ENCODE measurements at places on chromosomes 12 and 14.

- no peak for DNase-seq
Observed at GRCh38 chr14:23160924-23161522, 22.4 kb downstream of the SLC7A8 start.

DNA sequence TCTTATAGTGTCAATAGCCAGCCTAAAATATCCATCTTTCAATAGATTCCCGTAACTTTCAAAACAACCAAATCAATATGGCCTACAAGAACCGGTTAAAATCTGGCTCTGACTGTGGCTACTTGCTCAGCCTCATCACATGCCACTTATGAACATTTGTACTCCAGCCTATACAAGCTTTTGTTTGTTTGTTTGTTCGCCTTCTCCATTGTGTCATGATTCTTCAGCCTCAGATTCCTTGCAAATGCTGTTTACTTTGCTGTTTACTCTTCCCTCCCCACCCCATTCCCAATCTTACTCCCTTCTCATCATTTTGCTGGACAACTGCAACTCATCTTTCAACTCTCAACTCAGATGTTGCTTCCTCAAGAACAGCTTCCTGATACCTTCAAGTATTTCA lies 161.2 kb downstream of the CAPZA3 start:
- DNase-seq = no peak

DNA sequence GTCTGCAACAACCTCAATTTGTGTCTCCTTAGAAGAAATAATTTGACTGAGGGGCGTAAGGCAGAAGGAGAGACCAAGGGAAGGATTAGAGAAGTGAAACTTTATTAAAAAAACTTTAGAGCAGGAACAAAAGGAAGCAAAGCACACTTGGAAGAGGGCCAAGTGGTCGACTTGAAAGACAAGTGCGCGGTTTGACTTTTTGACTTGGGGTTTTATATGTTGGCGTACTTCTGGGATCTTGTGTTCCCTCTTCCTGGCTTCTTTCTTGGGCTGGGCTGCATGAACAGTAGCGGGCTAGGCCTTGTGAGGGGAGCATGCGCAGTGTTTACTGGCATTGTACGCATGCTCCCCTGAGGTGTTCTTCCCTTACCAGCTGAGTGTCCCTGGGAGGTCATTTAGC lies 369.3 kb upstream of the DCN start:
- no peak for DNase-seq

DNA sequence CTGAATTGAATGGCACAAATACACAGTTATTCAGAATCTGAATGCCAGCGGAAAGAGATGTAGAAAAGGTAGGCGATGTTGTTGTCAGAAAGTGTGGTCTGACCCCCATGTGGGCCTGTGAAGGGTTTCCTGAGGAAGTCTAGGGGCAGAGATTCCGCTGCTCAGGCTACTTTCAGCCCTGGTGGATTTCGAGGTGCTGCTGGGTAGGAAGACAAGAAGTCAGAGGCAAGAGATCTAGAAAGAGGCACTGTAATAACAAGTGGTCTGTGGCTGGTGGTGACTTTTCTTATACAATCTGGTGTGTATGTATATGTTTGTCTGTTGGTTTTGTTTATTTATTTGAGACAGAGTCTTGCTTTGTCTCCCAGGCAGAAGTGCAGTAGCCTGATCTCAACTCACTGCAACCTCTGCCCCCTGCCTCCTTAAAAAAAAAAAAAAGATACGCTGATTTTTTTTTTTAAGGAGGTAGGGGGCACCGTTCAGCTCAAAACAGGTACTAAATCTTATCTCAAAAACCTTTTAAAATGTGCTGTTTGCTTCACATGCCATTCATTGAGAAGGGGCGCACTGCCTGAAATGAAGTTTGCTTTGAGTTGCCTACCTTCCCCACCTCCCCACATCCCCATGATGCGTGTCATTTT lies 27.1 kb upstream of the MANSC4 start:
- DNase-seq = no peak

GRCh38 chr12:109290061-109290460 lies 19.0 kb downstream of the FOXN4 start:
- no peak for DNase-seq

DNA sequence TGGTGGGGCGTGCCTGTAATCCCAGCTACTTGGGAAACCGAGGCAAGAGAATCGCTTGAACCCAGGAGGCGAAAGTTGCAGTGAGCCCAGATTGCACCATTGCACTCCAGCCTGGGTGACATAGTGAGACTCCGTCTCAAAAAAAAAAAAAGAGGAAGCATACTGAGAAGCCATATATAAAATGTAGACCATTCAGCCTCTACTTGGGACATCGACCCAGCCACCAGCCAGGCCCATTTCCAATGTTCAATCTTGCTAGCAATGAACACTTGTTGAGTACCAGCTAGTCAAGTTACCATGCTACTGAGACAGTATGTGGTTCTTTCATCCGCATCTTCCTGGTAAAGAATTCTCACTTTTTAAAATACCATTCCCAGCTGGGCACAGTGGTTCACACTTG lies 33.4 kb upstream of the RASSF8 start:
- no peak for DNase-seq

GRCh38 chr12:55673638-55674037 lies 34.1 kb downstream of the ITGA7 start:
- no peak for DNase-seq

DNA sequence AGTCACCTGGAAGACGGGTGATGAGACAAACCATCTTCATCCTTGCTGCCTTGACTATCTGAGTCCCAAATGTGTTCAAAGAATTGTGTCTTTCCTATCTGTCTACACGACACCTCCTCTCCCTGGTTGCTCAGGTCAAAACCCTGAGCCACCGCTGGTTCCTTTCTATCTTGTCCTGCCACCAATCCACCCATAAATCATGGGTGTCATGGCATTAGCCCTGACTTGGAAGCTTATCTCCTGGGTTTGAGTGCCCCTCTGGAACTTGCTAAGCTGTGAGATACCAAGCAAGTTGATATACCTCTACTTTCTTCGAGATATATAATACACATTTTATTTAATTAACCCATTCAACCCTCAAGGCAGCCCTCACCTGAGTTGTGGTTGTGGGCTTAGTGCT lies 57.9 kb downstream of the ASCL4 start:
- no peak for DNase-seq

- DNase-seq = no peak
Observed at GRCh38 chr14:74488786-74489397, 4.2 kb downstream of the NPC2 start.

GRCh38 chr14:36438883-36439282 lies 81.1 kb downstream of the NKX2-1 start:
- no peak for DNase-seq

DNA sequence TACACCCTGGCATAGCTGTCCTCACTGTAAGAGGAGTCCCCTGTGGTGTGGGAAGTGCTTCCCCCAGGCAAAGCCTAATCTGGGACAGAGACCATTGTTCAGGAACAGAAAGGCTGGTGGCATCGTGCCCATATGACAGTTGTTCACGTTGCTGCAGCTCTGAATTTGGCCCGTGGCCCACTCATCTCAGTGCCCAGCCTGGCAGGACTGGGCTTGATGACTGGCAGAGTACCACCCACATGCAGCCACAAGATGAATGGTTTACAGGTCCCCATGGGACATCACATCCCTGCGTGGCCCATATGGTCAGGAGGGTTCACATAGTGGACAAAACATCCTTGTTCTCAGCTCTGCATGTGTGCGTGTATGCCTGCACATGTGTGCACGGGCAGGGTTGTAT lies 17.5 kb downstream of the IQSEC3 start:
- DNase-seq = peak; percentile 99

- no peak for DNase-seq
Observed at GRCh38 chr12:115521771-115522409, 755.6 kb downstream of the MED13L start.

DNA sequence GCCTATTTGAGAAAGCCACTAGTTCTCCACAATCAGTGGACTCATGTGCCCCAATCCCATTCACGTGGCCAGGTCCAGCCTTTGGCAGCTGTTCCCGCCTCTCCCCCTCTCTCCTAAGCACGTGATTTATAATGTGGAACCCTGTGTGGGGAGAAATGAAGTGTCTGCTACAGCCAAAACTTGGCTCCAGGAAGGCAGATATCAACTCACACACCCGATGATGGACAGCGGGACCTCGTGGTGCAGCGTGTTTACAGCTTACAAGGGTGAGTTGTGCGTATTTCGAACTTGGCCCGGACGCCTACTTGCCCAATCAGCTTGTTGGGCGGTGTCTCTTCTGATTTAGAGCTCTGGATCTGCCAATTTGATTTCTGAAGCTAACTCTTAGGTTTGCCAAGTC lies 38.1 kb upstream of the FAM181A start:
- no peak for DNase-seq

DNA sequence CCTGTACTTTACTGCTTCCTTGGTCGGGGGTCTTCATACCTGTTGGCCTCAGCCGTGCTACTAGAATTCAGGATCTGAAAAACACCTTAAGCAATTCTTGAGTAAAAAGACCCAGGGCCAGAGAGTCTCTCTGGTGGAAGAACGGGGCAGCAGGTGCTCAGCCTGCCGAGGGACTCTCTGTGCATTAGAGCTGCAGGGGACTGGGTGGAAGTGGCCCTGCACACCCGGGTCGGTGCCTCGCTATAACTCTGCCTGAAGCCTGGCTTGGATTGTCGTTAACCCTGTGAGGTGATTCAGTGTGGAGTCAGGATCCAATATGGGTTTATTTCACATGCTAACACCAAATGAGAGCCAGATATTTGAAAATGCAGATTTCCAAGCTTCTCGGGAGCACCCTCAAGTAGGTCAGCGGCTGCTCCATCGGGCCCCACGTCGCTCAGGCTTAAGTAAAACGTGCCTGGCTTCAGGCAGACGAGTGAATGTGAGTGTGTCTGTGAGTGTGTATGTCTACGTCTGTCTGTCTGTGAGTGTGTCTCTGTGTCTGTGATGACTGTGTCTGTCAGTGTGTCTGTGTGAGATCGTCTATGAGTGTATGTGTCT lies 35.1 kb upstream of the C14orf180 start:
- DNase-seq = no peak

DNA sequence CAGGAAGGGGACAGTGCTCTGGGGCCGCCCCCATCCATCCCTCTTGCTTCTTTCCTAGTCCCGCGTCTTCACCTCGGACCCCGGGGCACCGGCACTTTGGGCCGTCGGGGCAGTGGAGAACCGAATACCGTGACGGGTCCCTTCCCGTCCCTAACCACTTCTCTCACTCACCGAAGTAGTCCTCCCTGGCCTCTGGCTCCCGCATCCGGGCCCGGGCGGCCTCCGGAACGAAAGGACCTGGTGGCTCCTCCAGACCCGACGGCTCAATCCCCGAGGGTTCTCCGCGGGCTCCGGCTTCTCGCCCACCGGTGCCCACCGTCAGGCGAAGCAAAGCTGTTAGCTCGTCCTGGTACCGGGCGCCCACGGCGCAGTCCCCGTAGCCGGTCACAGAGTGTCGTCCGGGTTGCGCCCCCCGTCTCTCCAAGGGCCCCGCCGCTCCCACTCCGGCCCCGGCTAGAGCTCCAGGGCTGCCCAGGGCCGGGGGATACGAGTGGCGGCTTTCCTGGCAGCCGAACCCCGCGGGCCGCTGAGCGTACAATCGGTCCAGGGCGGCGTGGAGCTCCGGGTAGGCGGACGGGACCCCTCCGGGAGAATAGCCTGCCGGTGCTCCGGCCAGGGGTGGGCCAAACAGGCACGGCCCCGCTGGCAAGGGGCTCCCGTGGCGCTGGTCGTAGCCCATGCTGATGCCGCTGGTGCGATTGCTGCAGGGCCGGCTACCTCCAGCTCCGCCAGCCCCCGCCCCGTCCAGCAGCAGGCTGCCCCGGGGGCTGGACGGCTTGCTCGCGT lies 1.1 kb downstream of the AJUBA start:
- no peak for DNase-seq

- no peak for DNase-seq
Observed at GRCh38 chr12:52818388-52818787, 4.5 kb upstream of the KRT4 start.

GRCh38 chr12:76562130-76562529 lies 2.6 kb upstream of the OSBPL8 start:
- no peak for DNase-seq

DNA sequence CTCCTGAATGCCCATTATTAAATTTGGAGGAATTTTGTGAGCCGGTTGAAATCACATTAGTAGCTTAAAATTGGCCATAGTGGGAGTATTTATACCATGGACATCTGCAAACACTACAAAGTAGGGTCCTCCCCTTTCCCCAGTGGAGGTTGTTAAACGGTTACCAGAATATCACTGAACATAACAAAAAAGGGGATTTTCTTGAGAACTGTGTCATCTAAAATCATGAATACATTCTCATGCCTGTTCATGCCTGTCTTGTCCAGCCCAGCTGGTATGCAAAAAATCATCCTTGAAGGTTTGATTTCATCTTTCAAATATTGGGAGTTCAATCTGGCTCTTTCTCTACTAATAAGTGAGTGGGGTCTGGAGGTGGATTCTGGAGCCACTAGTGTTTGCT lies 96.4 kb downstream of the OTOGL start:
- no peak for DNase-seq

DNA sequence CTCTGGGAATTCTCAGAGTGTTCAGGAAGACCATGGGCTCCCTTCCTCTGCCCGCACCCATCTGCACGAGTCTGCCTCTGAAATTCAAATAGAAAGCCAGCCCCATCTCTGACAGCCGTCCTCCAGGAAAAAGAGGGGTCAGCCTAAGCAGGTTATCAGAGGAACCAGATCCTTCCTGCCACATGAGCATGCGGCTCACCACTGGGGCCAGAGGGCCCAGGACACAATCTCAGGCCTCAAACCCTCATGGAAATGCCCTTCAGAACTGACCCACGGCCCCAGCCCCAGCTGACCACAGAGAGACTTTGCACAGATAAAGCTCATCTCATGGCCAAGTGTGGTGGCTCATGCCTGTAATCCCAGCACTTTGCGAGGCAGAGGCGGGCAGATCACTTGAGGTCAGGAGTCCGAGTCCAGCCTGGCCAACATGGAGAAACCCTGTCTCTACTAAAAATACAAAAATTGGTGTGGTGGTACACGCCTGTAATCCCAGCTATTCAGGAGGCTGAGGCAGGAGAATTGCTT lies 23.2 kb downstream of the PXN start:
- no peak for DNase-seq

- no peak for DNase-seq
Observed at GRCh38 chr12:54006559-54007220, 2.1 kb upstream of the HOXC8 start.

Measured in NCI-H1694 (cell line).